ENCODE measurements at places on chromosomes 7 and 10.

DNA sequence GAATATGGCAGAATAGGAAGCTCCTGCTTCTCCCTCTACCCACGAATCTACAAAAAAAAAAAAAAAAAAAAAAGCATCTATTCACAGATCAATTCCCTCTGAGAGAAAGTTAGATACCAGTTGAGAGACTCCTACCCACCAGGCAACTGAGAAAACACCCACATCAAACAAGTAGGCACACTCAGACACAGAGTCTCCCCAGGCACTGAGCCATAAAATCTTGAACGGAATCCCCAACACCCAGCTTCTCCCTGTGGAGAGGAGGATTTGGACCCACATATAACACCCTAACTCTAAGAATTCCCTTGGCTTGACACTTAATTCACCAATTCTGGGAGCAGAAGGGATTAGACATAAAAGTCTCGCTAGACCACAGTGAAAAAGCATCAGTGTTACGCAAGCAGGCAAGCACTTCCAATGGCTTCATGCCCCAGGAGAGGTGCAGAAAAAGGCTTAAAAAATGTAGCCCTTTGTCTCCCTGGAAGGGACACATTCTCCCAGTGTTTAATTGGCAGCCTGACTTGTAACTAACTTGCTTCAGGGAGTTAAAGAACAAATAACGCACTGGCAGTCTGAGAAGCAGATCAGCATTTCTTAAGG, 192.2 kb downstream of the ELAPOR2 start:
- DNase-seq, result no peak

GRCh38 chr7:4880218-4880617, 3.3 kb downstream of the RADIL start:
- no peak for DNase-seq

DNA sequence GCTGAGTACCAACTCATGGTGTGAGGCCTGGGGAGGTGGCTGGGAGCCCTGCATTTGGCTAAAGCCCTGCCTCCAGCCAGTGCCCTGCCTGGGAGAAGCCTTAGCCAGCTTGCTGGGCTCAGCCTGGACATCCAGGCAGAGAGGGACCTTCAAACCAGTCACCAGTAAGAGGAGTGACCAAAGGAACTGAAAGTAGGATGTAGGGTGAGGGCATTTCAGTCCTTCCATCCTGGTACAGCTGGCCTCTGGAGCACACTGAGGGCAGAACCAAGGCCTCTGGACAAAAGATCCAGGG, 124.8 kb downstream of the ADCY1 start:
- no peak for DNase-seq

DNA sequence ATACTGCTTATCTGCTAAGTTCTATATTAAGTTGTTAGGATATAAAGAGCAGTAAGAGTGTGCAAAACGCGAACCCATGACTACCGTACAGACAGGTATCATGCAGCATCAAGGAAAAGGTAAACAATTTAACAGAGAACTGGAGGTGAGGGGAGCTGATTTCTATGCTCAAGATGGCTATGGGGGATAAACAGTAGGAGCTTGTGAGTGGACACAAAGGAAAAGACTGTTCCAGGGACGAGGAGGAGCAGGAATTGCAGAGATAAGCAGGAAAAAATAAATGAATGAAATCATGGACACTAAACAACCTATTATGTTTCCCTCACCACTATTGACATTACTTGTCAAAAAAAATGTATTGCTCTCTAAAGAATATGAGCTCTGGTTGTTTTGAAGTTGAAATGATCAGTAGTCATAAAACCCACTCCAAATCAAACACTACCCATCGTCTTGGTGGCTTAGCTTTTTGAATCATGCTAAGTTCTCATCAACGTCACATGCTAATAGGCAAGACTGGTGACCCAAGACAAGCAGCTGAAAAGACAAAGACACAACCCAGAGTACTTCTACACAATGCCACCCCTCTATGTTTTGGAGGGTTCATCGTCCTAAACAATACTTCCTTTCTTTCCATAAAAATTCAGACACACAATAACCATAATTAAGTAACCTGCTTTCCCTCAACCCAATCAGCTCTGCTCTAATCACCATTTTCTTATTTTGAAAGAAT, 102.7 kb downstream of the NRP1 start:
- no peak for DNase-seq

DNA sequence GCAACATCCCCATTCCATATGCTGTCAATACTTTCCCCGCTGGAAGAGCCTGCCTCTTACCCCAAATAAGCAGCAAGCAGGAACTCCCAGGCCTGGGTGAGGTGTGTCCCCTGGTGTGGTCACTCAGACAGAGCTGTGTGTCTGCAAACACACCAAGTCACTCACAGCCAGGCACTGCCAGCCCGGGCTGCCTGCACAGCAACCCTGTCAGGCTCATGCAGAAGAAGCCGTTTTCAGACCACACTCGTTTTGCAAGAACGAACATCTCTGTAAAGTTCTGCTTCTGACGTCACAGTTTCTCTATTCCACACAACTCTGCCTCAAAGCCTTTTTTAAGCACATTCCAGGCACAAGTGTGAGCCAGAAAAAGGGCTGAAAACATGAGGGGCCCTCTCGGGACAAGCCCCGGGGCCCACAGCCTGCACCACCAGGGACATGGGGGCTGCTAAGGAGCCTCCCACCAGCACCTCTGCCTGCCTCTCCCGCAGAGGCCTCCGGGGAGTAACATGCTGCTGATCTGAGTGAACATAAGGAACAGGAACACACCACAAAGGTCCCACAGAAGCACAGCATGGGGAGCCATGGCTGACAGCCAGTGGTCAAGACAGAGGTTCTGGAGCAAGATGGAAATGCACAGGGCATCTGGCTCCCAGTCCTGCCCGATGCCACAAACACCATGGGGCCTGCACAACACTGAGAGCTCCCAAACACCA, 11.4 kb downstream of the PTPRN2 start:
- DNase-seq, result no peak

DNA sequence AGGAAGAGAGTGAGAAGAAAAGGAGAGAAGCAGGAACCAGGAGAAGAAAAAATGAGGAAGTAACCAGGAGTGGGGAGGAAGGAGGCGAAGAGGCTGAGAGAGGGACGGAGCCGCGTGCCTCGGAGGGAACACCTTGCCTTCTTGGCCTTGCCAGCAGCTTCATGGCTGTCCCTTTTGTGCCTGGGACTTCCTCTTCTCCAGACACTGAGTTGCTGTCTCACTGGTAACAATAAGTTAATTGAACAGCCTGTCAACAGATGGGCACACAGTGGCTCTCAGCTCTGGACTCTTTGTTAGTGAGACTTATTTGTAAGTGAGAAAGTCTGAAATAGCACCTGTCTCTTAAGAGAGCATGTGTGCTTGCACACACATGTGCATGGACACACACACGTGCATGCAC, 83.2 kb downstream of the GATA3 start:
- no peak for DNase-seq

DNA sequence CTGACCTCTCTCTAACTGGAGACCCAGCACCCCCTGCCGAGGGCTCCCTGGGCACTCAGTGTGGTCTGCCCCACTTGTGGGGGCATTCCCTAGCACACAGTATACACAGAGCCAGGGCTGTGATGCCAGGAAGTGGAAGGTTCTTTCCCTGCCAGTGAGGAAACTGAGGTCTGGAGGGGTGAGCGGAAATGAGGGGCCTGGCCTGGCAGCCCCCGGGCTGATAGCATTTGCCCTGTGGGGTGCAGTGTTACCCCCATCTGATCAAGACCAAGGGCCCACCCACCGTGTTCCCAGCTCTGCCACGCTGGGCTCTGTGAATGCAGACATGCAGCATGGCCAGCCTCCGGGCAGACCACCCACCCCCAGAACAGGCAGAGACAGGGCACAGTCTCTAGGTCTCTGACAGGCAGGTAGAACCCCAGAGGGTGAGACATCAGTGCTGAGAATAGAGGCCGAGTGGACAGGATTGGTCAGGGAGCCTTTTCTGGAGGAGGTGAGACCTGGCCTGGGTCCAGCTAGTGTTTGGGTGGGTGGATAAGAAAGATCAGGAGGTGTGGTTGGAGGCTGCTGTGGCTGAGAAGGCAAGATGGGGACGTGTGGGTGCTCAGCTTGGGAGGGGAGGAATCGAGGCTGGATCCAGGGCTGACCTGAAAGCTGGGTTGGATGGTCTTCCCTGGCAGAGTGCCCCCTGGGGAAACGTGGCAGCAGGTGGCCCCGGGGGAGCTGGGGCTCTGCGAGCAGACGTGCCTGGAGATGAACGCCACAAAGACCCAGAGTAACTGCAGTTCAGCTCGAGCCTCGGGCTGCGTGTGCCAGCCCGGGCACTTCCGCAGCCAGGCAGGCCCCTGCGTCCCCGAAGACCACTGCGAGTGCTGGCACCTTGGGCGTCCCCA, 10.8 kb upstream of the ZNF862 start:
- no peak for DNase-seq

DNA sequence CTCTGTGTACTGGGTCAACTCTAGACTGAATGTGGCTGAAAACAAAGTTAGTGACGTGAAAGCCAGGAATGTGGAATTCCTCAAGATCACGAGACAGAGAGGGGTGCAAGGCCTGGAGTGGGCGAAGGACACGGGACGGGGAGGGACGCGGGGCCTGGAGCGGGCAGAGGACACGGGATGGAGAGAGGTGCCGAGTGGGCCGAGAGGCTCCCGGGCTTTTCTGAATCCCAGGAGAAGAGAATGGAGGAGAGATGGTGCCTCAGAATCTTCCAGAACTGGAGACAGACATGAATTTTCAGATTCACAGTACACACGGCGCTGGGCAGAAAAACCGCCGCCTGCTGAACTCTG, 50.6 kb upstream of the PRKAR1B start:
- DNase-seq, result no peak

GRCh38 chr7:32037650-32038198, 32.5 kb downstream of the PDE1C start:
- DNase-seq, result no peak

DNA sequence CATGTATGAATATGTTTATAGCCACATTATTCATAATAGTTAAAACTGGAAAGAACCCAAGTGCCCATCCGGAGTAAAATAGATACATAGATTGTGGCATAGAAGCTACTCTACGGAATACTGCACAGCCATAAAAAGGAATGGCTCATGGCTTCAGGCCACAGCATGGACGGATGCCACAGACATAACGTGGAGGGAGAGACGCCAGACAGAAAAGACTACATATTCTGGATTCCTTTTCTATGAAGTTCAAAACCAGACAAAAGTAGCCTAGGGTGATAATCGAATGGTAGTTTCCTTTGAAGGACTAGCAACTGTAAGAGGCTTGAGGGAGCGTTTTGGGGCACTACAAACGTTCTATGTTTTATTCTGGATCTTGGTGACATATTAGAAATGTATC, 58.9 kb upstream of the FOXI2 start:
- DNase-seq, result no peak

DNA sequence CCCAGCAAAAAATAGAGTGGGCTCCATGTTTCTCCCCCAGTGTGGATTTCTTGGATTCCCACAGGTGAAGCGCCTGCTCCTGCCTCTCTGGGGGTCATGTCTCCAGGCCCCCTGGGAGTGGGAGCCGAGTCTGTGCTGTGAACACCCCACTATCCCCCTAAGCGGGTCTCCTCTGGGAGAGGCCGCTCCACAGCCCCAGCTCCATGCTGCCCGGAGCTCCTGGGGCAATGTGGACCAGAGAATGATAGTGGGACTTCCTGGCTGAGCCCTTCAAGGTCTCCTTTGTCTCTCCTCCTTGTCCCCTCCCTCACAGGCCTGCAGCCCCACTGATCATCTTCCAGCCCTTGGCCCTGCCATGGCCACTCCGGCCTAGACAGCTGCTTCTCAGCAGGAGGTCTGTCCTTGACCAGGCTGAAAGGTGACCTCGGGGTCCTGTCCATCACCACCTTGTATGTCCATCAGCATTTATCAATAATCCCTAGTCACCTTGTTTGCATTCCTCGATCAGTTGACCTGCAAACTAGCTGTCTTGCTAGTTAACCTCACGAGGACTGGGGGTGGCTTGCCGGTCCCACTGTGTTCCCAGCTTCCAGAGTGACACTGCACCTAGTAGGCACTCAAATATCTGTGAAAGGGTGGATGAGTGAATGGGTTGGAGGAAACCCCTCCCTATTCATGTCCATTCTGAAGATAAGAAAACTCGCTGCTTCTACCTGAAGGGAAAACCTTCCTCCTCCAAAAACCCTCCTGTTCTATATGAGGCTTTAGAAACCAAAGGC, 776 bp upstream of the CALML3 start:
- DNase-seq, result no peak

- no peak for DNase-seq
Measured at GRCh38 chr10:126618466-126618865, 52.0 kb downstream of the C10orf90 start.

DNA sequence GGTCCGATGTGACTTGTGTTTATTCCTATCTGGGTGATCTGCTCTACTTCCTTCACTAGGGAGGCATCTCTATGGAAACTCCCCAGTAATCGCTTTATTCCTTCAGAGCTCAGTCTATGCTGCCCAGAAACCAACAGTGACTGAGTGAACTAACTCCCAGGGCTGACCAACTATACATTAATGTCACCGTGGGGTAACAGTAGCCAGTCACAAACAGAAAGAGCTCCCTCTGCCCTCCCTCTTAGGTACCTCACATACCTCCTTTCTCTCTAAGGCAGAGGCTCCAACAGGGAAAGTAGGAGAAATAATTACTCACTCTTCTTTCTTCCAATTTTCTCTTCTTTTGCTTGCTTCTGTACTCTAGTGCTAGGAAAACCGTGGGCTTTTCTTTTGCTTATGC, 855.0 kb downstream of the REEP3 start:
- no peak for DNase-seq

DNA sequence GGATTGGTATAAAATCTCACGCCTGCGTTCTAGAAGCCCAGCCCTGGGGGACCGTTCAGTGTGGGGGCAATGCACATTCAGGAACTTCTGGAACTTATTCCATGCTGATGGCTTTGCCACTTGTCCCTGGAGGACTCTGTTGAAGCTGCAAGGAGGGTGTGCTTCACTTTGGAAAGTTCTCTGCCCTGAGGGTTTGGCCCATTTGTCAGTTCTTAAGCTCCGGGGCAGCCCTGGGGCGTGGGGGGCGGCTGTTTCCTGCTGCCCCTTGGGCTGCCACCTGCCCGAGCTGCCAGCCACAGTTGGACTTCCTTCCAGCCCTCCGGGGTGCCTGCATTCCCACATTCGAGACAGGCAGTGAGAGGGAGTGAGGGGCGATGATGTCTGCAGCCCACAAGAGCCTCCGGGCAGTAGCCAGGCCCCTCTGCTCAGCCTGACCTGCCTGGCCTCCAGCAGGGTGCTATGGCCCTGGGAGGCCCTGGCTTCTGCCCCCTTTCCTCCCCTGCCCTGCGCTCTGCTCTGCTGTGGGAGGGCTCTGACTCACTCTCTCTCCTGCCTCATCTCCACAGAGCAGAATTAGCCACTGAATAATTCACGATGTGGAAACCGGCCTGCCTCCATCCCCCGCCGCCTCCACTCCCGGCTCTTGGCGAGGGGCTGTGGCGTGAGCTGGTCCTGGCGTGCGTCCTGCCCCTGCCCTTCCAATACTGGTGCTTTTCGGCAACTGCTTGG, 1.9 kb downstream of the TTYH3 start:
- no peak for DNase-seq

GRCh38 chr7:2106924-2107323, 125.8 kb downstream of the MAD1L1 start:
- no peak for DNase-seq
